ENCODE measurements at places on chromosomes 4 and X.

DNA sequence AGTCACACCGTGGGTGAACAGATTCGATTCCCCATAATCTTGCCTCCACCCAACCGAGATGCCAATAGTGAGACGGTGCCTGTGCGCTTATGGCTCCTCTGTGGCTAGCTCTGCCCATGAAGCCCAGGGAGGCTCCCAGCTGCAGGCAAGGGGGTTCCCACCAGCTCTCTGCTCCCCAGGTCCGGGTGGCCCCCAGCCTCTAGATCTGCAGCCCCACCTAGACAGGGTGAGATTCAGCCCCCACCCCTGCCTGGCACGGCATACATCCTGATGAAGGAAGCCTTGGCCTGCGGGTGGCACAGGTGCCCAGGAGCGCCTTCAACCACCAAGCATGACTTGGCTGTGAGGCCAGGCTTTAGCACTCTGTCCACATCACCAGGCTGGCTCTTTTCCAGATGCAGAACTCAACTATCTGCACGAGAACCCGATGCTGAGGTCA is 40.6 kb downstream of the WDR1 start:
- DNase-seq = no peak

- DNase-seq = no peak
These were observed 369.7 kb upstream of the TRAM1L1 start for GRCh38 chr4:117455088-117455487.

- DNase-seq = no peak
These were observed 90.0 kb downstream of the PSAPL1 start for GRCh38 chr4:7344636-7345155.

DNA sequence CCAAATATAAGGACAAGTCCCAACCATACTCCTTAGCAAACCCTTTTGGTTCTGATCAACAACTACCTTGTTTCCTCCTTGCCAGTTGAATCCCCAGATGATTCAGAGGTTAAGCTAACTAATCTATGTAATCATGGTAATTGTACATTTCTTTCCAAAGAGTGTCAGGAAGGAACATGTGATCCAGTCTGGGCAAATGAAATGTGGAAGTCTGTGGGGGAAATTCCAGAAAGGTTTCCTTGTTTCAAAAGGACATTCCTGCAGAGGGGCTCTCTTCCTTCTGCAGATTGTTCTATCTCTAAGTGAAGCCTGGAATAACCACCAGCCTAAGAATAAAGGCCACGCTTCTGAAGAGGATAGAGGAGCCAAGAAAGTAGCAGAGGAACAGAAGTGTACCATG is 7.0 kb downstream of the PRSS12 start:
- no peak for DNase-seq

GRCh38 chr4:108535757-108536156 is 84.6 kb upstream of the RPL34 start:
- no peak for DNase-seq

DNA sequence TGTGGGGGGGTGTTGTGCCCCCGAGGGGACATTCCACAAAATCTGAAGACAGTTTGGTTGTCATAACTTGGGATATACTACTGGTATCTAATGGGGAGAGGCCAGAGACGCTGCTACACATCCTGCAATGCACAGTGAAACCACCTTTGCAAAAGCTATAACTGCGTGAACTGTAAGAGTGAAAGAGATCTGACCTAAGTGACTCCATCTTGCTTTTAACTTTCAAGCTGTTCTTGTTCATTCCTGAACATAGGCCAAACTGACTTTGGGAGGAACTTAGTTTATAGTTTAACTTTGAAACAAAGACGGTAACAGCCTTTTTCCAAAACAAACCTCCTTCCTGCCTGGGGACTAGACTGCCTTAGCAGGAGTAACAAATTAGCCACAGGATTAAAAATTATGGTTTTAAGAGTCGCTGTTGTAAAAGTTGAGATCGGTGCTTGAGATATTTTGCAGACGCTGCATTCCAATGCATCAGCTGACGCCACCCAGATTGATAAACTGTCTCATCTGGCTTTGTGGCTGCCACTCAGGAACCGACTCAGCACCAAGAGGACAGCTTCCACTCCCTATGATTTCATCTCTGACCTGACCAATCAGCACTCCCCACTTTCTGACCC is 70.9 kb downstream of the ATXN3L start:
- DNase-seq = no peak

- DNase-seq = peak; percentile 53
These were observed 136.4 kb downstream of the ZNF674 start for GRCh38 chrX:46408553-46409407.

DNA sequence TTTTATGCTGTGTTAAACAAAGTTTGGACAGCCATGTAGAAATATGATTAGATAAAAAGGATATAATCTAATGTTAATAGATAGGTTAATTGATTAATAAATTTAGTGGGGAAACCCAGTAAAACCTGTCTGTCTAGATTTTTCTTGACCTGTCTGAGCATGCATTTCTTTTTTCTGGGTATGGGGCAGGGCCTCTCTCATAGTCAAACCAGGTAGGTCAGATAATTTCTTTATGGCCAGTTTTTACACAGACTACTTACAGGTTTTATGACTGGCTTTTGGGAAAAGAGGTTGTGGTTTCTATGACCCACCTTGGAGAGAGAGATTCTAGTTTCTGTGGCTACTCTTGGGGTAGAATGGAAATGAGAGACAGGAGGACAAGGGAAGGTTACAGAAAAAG is 135.6 kb upstream of the EPHA5 start:
- no peak for DNase-seq
